Breast epithelium (tissue), 4 donors: ENCODE measurements at places on chromosomes 2 and 18. TPM values are rescaled to one million over a fixed set of nuclear protein-coding genes. Genes with fewer than 3 reads are reported as not detected.

The CNTNAP5 gene
- not detected for total RNA-seq

GRCh38 chr2:51997571-51997970 lies 965.6 kb upstream of the NRXN1 start:
- DNase-seq, result no peak

DNA sequence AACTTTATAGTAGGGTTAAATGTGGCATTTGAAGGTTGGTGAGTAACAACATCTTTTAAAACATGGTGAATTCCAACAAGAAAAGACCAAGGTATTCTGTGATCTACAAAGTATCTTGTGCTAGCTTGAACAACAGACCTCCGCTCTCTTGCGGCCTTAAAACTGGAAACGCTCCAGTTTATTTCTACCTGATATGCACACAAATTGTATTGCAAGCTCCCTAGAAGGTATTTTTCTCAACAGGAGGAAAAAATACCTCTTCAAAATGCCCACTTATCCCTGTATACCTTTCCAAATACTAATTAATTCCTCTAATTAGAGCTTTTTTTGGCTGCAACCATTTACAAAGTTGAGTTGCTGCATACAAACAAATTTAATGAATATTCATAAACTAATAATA lies 69.5 kb downstream of the KCNH7 start:
- no peak for DNase-seq

The CYRIA gene
- 18.7 TPM for total RNA-seq

DNA sequence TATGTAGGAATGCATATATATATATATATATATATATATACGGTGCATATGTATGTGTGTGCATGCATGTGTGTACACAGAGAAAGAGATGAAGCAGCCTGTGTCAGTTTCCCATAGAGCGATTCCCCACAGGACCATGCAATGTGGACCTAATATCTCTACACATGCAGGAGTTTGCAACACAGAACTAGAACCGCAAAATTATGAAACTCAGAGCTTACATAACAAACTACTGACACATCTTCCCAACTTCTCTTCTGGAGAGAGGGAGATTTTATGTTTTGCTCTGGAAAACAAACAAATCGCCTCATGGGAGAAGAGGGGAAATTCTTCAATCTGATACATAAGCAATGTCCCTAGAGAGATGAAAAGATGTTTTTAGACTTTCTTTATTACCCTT lies 377.2 kb downstream of the LRATD1 start:
- no peak for DNase-seq

The CLEC4F gene
- total RNA-seq, result not detected

DNA sequence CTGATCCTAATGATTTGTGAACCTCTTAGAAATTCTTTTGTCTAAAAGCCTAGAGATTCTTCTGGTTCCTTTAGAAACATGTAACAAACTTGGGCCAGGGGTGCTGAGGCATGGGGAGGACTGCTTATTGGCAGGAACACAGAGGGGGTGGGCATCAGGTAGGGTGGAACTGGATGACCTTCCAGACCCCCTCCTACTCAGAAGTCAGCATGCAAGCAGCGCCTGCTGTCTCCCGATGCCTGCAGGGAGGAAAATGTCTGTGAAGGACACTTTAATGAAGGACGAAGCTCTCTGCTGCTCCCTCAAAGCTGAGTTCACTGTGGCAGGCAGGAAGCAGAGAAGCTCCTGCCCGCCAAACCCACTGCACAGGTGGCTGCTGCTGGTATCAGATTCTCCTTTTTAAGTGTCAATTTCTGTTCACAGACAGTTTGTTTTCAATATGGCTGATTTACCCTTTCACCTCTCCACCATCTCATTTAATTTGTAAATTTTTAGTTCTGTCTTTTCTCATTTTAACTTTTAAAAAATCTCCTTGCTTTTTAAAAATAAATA lies 19.4 kb downstream of the COA5 start:
- no peak for DNase-seq

GRCh38 chr2:176680916-176681516 lies 411.8 kb downstream of the MTX2 start:
- no peak for DNase-seq

The ZNF638 gene
- 266 TPM for total RNA-seq

The ABCG5 gene
- total RNA-seq, result not detected

The CFAP53 gene
- 0.80 TPM for total RNA-seq

The ASNSD1 gene
- total RNA-seq, result 65.6 TPM

The MC4R gene
- total RNA-seq, result not detected

The MROH2A gene
- not detected for total RNA-seq

- DNase-seq, result no peak
Observed at GRCh38 chr2:197838579-197838978, 34.2 kb downstream of the PLCL1 start.

GRCh38 chr2:111679202-111679601 lies 204.8 kb downstream of the ANAPC1 start:
- no peak for DNase-seq

GRCh38 chr2:20427931-20428526 lies 18.8 kb upstream of the RHOB start:
- no peak for DNase-seq

DNA sequence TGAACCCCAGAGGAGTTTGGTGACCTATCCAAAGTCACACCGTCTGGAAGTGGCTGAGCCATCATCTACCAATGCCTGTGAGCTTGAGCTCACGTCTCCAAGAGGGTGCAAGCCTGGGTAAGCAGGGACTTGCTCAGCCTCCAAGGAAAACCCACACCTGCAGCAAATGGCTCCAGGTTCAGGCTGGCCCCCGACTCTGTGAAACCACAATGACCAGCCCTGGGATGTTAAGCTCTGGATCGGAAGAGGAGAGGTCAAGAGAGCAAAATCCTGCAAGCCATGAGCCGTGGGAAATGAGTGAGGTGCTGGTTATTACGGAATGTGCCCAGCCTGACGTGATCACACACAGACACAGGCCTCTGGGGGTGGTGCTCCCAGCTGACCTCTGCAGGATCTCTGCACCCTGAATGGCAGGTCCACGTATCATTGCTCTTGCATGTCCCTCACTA lies 94.1 kb upstream of the OTOS start:
- DNase-seq, result peak; percentile 41

DNA sequence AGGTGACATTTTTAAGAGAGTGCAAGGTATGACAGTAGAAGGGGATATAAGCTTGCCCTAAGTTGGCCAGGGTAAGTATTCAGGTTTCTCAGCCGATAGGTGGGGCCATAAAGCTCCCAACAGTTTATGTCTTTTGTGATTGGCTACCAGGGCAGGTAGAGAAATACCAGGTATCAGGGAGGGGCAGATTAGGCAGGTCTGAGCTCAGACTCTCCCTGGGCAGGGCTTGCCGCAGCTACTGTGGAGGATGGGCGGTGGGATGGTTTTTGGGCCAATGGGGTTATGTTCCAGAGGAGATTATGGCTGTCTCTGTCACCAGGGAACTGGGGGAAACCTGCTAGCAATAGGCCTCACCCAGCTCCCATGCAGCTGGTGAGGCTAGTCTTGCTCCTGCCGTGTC lies 211.6 kb downstream of the PTH2R start:
- DNase-seq, result no peak

The KYNU gene
- 6.9 TPM for total RNA-seq

GRCh38 chr2:29987146-29987545 lies 65.8 kb upstream of the ALK start:
- no peak for DNase-seq

DNA sequence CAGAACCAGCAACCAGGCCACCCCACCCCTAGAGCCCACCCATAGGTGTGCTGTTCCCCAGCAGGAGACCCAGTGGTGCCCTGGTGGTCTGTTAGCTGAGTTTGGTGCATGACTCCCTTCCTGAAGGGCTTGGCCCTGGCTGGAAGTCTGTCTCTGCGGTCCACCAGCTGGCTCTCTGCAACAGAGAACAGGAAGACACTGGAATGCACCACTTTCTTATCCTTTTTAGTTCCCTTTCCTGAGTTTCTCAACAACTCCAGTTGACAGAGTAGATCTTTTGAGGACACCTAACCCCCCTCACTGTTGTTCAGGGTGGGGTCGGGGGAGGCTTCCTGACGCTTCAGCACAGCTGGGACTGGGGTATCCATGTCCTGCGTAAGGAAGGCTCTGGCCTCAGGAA lies 11.9 kb upstream of the RPL37A start:
- no peak for DNase-seq
